ENCODE measurements at places on chromosomes 4 and X.

DNA sequence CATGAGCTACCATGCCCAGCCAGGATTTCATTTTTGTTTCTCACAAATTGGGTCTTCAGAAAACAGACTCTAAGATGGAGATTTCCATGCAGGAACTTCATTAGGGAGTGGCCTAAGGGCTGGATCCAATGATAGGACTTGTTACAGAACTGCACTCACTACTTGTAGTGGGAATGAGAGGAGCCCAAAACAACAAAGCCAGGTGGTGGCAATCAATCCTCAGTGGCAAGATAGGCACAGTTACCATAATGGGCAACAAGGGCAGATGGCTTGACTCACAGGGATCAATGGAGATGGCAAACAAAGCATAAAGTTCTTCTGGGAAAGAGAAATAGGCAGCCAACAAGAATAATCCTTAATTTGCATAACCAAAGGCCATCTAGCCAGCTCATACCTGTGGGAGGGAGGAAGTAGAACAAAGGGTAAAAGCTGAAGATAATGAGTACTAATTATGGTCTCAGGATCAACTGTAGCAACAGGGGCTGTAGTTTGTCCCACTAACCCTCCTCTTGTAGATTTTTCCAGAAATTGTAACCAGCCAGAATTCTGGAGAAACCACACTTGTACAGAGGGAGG is 72.8 kb upstream of the MAPK10 start:
- no peak for DNase-seq

DNA sequence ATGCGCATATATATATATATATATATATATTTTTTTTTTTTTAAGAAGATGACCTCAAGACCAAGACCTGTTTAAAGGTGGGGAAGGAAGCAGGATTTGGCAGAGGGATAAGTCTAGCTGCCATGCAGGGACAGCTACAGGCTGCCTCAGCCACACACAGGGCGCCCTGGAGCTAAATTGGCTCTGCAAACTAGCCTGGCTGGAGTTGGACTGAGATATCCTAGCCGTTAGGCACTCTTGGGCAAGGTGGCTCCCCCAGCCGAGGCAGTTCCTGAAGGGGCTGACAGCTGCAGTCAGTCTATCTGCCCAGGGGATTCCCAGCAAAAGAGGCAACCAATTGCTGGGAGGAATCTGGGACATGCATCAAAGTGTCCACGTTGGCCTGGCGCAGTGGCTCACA is 21.9 kb downstream of the TRIML1 start:
- no peak for DNase-seq

DNA sequence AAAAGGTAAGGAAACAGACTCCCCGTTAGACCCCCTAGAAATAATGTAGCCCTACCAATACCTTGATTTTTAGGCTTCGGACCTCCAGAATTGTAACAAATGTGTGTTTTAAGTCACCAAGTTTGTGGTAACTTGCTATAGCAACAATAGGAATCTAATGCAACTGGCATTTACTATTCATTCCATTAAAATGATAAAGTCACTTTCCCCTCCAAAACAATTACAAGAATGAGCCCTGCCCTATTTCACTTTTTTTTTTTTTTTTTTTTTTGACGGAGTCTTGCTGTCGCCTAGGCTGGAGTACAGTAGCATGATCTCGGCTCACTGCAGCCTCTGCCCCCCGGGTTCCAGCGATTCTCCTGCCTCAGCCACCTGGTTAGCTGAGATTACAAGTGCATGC is 3.5 kb upstream of the DDX60L start:
- no peak for DNase-seq

DNA sequence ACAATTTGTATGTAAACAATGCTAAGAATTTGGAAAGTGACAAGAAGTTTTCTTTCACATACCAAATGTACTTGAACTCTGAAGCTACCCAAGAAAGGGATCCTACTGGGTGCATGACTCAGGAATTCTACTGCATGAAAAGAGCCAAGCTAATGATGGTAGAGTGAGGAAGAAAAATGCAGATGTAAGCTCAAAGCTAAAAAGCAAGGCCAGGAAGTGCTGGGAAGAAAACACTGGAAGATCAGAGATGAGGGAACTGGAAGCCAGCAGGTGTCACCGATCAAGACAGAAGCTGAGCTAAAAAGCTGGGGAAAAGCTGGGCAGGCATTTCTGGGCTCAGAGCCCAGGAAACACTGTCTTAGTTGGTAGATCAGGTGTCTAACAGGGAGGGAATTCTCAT is 449.1 kb downstream of the NKX6-1 start:
- DNase-seq = no peak

DNA sequence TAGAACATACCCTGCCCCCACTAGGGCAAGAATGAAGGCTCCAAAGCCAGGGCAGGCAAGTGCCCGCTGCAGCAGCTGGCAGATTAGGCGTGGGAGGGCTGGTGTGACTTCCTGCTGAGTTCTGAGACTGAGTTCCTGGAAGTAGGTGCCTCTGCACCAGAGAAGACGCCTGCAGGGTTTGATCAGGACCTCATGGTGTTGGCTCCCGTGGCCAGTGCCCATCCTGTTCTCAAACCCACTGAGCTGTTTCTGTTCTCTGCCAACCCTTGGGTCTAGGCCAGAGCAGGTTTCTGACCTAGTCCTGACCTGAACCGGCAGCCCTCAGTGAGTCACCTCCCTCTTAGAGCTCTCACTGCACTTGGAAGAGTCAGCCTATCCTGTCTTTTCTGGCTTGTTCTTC is 220.7 kb downstream of the HS6ST2 start:
- peak; percentile 83 for DNase-seq

DNA sequence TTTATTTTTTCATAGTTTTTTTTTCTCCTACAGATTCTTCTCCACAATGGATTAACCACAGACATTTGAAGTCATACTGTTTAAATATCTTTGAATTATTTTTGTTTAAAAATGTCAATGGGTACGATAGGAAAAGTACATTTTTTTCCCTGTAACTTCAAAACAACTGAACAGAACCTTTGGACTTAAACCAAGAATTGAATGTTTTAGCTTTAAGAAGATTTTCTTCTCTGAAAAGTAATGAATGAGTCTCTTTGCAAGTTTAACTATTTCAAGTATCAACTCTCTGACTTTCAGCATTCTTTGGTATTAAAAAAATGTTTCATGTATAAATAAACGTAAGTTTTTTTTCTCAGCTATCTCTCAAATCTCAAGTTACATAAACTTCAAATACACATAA is 364.3 kb downstream of the FBXO8 start:
- no peak for DNase-seq

- peak; percentile 29 for DNase-seq
Measured at GRCh38 chr4:100569196-100569595, 51.4 kb upstream of the EMCN start.

DNA sequence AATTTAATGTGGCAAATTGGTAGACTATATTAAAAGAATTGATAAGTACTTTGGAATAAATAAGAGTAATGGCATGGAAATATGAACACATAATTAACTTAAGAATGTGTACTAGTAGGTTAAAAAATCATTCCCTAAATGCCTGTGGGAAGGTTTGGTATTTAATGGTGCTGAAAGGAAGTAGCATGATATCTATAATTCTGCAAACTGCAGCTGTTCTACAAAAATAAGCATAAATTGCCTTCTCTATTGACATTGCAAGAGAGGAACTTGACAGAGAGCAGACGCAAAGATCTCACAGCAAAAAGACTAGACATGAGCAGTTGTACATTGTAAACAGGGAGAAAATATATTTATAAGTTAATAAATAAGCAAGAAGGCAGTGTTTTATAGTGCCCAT is 752.5 kb upstream of the PCDH10 start:
- DNase-seq = no peak

DNA sequence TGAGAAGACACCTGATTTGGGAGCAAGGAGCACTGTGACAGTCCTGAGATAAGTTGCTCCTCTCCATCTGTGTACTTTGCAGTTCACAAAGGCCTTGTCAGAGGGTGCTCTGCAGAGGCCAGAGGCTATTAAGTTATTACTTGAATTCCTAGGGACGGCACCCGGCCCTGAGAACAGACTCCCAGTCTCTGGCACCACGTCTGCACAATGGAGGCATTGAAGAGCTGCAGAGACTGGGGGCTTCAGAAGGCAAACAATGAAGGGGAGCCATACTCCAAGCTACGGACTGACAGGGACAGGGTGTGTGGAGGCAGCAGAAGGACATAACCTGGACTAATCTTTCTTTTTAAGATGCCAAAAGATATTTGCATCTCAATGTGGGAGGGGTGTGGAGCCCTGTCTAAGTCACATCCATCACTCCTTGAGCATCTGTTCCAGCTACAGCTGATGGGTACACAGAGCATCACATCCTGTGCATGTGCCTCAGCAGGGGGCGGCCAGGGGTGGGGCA is 11.5 kb downstream of the RASGEF1B start:
- DNase-seq = no peak

GRCh38 chr4:94489098-94489497 is 37.4 kb downstream of the PDLIM5 start:
- DNase-seq = no peak

DNA sequence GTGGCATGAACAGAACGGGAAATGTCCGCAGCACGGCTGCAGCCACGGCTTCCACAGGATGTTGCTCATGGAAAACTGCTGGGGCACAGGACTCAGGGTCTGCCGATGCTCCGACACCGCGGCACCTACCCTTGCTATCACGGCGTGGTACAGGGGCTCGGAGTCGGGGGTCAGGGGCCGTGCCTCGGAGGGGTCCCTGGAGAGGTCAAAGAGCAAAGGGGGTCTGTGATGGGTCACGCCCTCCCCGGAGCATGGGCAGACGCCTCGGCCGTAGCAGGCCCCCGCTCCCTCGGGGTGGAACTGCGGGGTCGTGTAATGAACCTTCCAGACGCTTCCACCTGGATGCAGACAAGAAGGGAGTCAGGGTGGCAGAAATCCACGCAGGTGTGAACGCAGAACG is 21.8 kb downstream of the ARSD start:
- no peak for DNase-seq

GRCh38 chr4:43223820-43224219 is 331.3 kb downstream of the GRXCR1 start:
- no peak for DNase-seq

- no peak for DNase-seq
Measured at GRCh38 chrX:71565474-71566041, 12.7 kb upstream of the GCNA start.

GRCh38 chrX:2928191-2928582 is 952 bp downstream of the ARSD start:
- DNase-seq = no peak

- peak; percentile 57 for DNase-seq
Measured at GRCh38 chrX:27186671-27187070, 276.5 kb downstream of the PPP4R3C start.

DNA sequence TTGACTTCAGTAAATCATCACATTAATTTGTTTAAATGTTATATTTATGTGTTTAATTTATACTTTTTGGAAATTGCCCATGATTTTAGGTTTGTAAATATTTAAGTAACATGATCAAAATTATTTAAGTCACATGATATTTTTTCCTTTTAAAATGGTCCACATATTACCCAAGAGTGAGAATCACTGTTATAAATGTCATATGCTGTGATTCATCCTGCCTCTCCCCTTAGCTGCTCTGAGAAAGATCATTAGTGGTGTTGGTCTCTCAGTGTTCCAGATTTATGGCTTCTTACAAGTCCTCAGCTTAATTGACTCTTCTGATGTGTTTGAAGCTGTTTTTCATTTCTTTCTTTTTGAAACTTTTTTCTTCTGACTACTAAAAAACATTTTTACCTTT is 70.1 kb downstream of the SPANXN4 start:
- DNase-seq = no peak

GRCh38 chrX:134484039-134484438 is 24.1 kb downstream of the HPRT1 start:
- peak; percentile 54 for DNase-seq

DNA sequence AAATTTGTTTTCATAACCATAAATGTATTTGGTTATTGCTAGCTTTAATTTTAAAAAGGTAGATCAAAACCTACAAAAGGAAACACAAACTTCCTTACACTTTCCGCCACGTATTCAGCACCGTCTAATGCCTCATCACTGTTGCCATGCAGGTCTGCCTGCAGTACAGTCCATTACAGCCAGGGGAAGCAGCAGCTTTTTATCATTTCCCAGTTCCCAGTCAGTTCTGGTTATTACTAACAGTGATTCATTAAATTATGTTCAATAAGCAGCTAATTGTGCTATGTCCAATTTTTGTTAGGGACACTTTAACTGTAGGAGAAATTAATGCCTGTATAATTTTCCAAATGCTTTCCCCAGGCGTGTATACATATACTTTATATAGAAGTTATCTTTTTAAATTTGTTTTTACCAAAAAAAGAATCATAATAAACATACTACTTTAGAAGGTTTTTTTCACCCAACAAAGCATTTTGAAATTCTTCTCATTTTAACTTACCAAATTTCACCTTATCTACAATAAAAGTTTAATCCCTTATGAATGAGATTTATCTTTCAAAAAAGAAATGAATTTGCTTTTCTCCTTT is 93.3 kb downstream of the ANXA3 start:
- peak; percentile 61 for DNase-seq

GRCh38 chr4:143407888-143408287 is 71.2 kb downstream of the GAB1 start:
- DNase-seq = no peak

GRCh38 chr4:54067166-54067565 is 2.8 kb upstream of the CHIC2 start:
- no peak for DNase-seq

DNA sequence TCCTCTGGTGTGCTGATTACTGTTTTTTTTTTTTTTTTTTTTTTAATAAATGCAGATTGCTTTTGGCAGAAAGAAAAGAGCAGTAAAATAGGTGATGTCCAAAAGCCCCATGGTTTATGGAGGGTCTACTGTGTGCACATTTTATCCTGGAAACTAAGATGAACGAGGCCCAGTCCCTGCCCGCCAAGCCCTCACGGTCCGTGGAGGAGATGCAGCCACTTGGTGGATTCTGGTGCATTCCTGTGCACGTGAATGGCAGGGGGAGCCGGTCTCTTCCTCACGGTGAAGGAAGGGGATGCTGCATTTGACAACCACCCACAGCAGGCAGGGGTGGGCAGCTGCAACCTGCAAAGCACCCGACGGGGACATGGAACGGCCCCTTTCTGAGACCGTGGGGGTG is 100.2 kb upstream of the AFAP1 start:
- DNase-seq = no peak

GRCh38 chr4:43567644-43568043 is 675.1 kb downstream of the GRXCR1 start:
- DNase-seq = no peak

- no peak for DNase-seq
Measured at GRCh38 chrX:23623797-23624196, 43.5 kb upstream of the PRDX4 start.

DNA sequence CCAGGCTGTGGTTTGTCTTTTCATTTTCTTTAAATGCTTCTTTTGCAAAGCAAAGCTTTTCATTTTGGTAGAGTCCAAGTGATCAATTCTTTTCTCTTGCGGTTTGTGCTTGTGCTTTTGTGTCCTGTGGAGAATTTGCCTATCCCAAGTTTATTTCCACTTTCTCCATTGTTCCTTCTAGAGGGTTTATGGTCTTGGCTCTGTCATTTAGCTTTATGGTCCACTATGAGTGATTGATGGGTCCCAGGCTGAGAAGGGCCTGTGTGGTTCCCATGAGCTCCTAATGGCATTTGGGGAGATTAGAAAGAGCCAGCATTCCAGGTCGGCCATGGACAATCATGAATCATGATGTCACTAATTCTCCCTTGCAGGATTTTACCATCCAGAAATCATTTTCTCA is 86.5 kb downstream of the CPZ start:
- DNase-seq = no peak

GRCh38 chr4:176492646-176493302 is 173.0 kb downstream of the SPCS3 start:
- peak; percentile 2 for DNase-seq

- no peak for DNase-seq
Measured at GRCh38 chr4:120691536-120691935, 231.0 kb downstream of the PRDM5 start.
